ENCODE measurements at places on chromosomes 16 and 17.

GRCh38 chr17:38705523-38705802, 390 bp downstream of the MLLT6 start:
- H3K36me3 ChIP-seq = no peaks in the 10 kb centered on the region
- no peak overlapping the region for H3K27ac ChIP-seq
- H3K4me3 ChIP-seq = peak overlapping the region; percentile 84
- peak; percentile 45 for DNase-seq

GRCh38 chr17:67633751-67634211, 84.0 kb upstream of the NOL11 start:
- no peaks in the 10 kb centered on the region for H3K27me3 ChIP-seq
- peaks cover 5% of the 10 kb centered on the region for H3K4me1 ChIP-seq

GRCh38 chr16:78720416-78720815, 621.0 kb downstream of the WWOX start:
- no peaks in the 10 kb centered on the region for H3K4me1 ChIP-seq
- no peak overlapping the region for H3K27ac ChIP-seq
- no peak overlapping the region for H3K4me3 ChIP-seq
- no peaks in the 10 kb centered on the region for H3K27me3 ChIP-seq
- DNase-seq = no peak
- H3K36me3 ChIP-seq = no peaks in the 10 kb centered on the region

GRCh38 chr16:77732241-77732946, 10.1 kb downstream of the NUDT7 start:
- no peaks in the 10 kb centered on the region for H3K36me3 ChIP-seq
- H3K4me3 ChIP-seq = no peak overlapping the region
- H3K27me3 ChIP-seq = no peaks in the 10 kb centered on the region

GRCh38 chr17:50608700-50609379, 25.8 kb upstream of the ABCC3 start:
- peak; percentile 35 for DNase-seq
- H3K27me3 ChIP-seq = no peaks in the 10 kb centered on the region
- no peak overlapping the region for H3K4me3 ChIP-seq
- no peak overlapping the region for H3K27ac ChIP-seq

DNA sequence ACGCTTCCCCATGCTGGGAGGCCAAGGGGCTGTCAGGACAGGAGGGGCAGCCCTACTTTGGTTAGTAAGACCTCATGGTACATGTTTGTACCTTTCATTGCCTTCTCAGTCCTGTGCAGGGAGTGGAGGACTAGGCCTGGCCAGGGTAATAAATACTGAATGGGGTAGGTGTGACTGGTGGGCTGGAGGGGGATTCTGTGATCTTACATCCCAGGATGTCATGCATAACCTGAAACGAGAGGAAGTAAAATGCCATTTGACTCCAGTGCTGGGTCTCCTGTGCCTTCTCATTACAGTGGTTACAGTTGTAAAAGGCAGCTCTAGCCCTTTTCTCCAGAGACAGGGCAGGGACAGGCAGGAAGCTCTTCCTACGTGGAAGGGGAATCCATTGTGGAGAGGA, 138.2 kb downstream of the AATF start:
- no peaks in the 10 kb centered on the region for H3K27me3 ChIP-seq
- peaks cover 15% of the 10 kb centered on the region for H3K4me1 ChIP-seq
- H3K4me3 ChIP-seq = no peak overlapping the region
- DNase-seq = no peak
- peaks cover 23% of the 10 kb centered on the region for H3K36me3 ChIP-seq

- H3K27ac ChIP-seq = peak within 1 kb of the TSS; percentile 83
- H3K36me3 ChIP-seq = no peaks in the 10 kb centered on the region
- H3K27me3 ChIP-seq = no peaks in the 10 kb centered on the region
- DNase-seq = peak; percentile 93
These were observed at the start of gene ZNF768 for GRCh38 chr16:30526137-30526822. TSS of gene ZNF768 (minus strand) at chr16:30526566. CDS start at chr16:30526413, 153 bp downstream.

DNA sequence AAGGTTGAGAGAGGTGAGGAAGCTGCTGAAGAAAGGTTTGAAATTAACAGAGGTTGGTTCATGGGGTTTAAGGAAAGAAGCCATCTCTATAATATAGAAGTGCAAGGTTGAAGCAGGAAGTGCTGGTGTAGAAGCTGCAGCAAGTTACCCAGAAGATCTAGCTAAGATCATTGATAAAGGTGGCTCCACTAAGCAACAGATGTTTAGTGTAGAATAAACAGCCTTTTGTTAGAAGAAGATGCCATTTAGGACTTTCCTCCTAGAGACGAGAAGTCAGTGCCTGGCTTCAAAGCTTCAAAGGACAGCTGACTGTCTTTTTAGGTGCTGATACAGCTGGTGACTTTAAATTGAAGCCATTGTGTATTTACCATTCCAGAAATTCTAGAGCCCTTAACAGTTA, 29.3 kb downstream of the GOSR1 start:
- peaks cover 6% of the 10 kb centered on the region for H3K36me3 ChIP-seq
- no peaks in the 10 kb centered on the region for H3K27me3 ChIP-seq
- H3K4me3 ChIP-seq = no peak overlapping the region

- H3K4me1 ChIP-seq = peaks cover 10% of the 10 kb centered on the region
- no peak for DNase-seq
- no peaks in the 10 kb centered on the region for H3K27me3 ChIP-seq
These were observed 3.6 kb upstream of the FAM222B start for GRCh38 chr17:28846231-28846630.

GRCh38 chr16:22023505-22023904, 15.6 kb downstream of the MOSMO start:
- no peaks in the 10 kb centered on the region for H3K27me3 ChIP-seq
- H3K27ac ChIP-seq = no peak overlapping the region
- peak; percentile 12 for DNase-seq
- no peaks in the 10 kb centered on the region for H3K36me3 ChIP-seq

DNA sequence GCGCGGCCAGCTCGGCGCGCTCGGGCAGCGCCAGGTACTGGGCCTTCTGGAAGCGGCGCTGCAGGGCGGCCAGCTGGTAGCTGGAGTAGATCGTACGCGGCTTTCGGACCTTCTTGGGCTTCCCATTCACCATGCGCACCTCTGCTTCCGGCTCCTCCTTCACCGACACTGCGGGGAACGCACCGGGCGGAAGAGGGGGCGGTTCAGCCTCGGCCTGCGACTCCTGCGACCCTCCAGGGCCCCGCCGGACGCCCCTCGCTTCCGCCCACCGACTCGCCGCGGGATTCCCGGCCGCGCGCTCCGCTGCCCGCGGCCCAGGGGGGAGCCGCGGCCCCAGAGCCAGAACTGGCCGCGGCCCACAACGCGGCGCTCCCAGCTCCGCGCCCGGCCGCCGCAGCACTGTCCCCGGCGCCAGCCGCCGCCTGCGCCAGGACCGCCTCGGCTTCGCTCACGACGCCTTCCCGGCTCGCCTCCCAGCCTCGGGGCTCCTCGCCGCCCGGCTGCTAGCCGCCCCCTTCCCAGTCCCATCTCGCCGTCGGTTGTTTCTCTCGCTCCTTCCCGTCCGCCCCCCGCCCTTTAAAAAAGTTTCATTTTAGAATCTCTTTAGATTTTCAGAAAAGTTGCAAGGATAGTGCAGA, 1.5 kb downstream of the DLX3 start:
- H3K4me3 ChIP-seq = peak overlapping the region; percentile 66
- H3K27me3 ChIP-seq = peaks cover 97% of the 10 kb centered on the region
- H3K27ac ChIP-seq = no peak overlapping the region

- peaks cover 25% of the 10 kb centered on the region for H3K36me3 ChIP-seq
- H3K27me3 ChIP-seq = no peaks in the 10 kb centered on the region
- H3K4me3 ChIP-seq = no peak overlapping the region
- DNase-seq = peak; percentile 85
These were observed 31.1 kb upstream of the CARMIL2 start for GRCh38 chr16:67613808-67614207.

DNA sequence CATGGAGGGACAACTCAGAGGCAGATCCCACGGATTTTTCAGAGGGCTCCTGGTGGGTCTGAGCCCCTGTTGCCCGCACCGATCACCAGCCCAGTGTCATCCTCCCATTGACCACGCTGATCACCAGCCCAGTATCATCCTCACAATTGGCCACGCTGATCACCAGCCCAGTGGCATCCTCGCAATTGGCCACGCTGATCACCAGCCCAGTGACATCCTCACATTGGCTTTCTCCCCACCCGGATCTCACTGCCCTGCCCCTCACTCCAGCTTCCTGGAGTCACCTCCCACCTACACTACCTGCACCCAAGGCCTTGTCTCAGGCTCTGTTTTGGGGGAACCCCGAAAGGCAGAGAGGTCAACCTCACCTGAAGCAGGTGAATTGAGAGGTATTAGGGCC, 358.2 kb upstream of the TNRC6C start:
- no peak overlapping the region for H3K27ac ChIP-seq
- H3K27me3 ChIP-seq = no peaks in the 10 kb centered on the region
- H3K4me1 ChIP-seq = no peaks in the 10 kb centered on the region
- H3K36me3 ChIP-seq = no peaks in the 10 kb centered on the region

DNA sequence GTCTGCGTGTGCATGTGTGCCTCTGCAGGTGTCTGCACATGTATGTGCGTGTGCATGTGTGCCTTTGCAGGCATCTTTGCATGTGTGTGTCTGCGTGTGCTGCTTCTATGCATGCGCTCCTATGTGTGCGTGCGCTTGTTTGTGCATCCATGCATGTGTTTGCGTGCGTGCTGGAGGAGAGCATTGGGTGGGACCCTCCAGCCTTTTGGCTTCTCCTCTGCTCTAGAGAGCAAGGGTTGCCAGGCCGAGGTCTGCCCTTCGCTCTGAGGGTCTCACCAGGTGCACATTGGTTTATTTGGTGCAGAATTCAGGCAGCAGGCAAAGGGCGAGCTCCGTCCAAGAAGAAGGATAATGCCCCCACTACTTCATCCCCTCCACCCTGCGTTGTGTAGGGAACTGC, 1.1 kb upstream of the RAB40B start:
- H3K4me3 ChIP-seq = peak overlapping the region; percentile 63
- no peaks in the 10 kb centered on the region for H3K4me1 ChIP-seq
- no peaks in the 10 kb centered on the region for H3K36me3 ChIP-seq
- H3K27me3 ChIP-seq = peaks cover 35% of the 10 kb centered on the region
- no peak for DNase-seq
- H3K27ac ChIP-seq = no peak overlapping the region

DNA sequence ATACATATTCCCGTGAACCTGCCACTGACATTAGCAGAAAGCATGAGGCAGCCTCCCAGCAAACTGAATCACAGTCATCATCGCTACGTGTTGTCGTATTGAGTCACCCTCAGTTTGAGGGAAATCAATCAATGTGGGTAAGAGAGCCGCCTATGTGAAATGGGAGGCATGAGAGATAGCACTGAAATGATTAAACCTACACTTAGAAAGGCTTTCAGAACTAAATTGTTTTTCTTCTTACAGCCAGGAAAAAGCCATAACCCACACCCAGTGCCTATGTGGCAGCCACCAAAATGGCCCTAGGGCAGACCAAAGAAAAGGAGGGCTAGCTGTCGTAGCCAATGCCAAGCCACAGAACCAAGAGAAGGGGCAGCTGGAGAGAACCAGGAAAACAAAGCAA, 90.5 kb downstream of the ADAMTS18 start:
- no peaks in the 10 kb centered on the region for H3K4me1 ChIP-seq
- H3K27ac ChIP-seq = no peak overlapping the region
- H3K4me3 ChIP-seq = no peak overlapping the region
- no peaks in the 10 kb centered on the region for H3K36me3 ChIP-seq
- no peaks in the 10 kb centered on the region for H3K27me3 ChIP-seq

- H3K27ac ChIP-seq = peak overlapping the region; percentile 15
- H3K4me1 ChIP-seq = peaks cover 17% of the 10 kb centered on the region
- H3K27me3 ChIP-seq = no peaks in the 10 kb centered on the region
- no peak overlapping the region for H3K4me3 ChIP-seq
- no peak for DNase-seq
These were observed 96.2 kb downstream of the RAP1GAP2 start for GRCh38 chr17:2892305-2892971.

DNA sequence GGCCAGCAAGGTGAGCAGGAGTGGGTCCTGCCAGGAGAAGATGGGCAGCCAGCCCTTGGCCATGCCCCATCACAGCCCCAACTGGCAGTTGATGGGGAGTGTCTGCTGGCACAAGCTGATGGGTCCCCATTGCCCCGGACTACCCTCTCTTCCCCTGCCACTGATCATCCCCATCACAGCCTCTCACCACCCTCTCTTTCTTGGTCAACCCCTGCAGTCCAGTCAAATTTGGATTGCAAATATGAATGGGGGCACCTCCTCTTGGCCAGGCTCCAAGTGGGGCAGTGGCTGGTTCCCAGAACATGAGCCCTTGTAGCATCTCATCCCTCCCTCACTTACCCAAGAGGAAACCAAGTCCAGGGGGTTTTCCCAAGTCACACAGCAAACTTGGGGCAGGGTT, 17.4 kb downstream of the SEZ6 start:
- no peaks in the 10 kb centered on the region for H3K27me3 ChIP-seq
- DNase-seq = no peak
- no peak overlapping the region for H3K4me3 ChIP-seq
- no peak overlapping the region for H3K27ac ChIP-seq
- no peaks in the 10 kb centered on the region for H3K36me3 ChIP-seq
- H3K4me1 ChIP-seq = peaks cover 19% of the 10 kb centered on the region

GRCh38 chr16:57384248-57385070, 12.2 kb downstream of the CX3CL1 start:
- H3K36me3 ChIP-seq = no peaks in the 10 kb centered on the region
- no peak for DNase-seq
- H3K4me3 ChIP-seq = no peak overlapping the region
- H3K27ac ChIP-seq = no peak overlapping the region
- no peaks in the 10 kb centered on the region for H3K4me1 ChIP-seq

GRCh38 chr17:8859804-8860430, 7.6 kb downstream of the PIK3R6 start:
- peaks cover 16% of the 10 kb centered on the region for H3K4me1 ChIP-seq
- H3K4me3 ChIP-seq = no peak overlapping the region
- no peak overlapping the region for H3K27ac ChIP-seq

GRCh38 chr16:75589306-75589705, 23.1 kb downstream of the GABARAPL2 start:
- H3K27ac ChIP-seq = no peak overlapping the region
- peaks cover 22% of the 10 kb centered on the region for H3K4me1 ChIP-seq
- H3K36me3 ChIP-seq = no peaks in the 10 kb centered on the region
- H3K27me3 ChIP-seq = no peaks in the 10 kb centered on the region
- H3K4me3 ChIP-seq = no peak overlapping the region

DNA sequence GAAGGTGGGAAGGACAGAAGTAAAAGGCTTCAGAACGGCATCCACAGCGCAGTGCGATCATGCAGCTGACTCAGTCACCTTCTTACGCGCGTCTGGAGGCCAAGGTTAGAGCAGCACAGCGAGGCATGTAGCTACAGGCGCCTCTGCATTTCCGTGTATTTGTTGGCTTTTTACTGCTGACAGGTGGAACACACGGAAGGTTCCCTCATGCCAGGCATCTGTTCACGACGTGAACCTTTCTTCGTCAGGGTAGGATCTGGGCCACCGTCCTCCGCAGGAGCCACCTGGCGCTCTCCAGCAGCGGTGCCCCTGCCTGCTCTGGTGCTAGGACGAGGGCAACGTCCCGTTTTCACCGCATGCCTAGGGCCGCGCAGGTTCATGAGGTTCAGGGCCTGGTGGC, 15.3 kb downstream of the TMEM204 start:
- no peak for DNase-seq
- no peaks in the 10 kb centered on the region for H3K36me3 ChIP-seq
- no peaks in the 10 kb centered on the region for H3K4me1 ChIP-seq

Measured in GM23338 (cell line).